Fibroblast of the conjunctiva (primary cell): ENCODE measurements at places on chromosomes 7 and 10.

DNA sequence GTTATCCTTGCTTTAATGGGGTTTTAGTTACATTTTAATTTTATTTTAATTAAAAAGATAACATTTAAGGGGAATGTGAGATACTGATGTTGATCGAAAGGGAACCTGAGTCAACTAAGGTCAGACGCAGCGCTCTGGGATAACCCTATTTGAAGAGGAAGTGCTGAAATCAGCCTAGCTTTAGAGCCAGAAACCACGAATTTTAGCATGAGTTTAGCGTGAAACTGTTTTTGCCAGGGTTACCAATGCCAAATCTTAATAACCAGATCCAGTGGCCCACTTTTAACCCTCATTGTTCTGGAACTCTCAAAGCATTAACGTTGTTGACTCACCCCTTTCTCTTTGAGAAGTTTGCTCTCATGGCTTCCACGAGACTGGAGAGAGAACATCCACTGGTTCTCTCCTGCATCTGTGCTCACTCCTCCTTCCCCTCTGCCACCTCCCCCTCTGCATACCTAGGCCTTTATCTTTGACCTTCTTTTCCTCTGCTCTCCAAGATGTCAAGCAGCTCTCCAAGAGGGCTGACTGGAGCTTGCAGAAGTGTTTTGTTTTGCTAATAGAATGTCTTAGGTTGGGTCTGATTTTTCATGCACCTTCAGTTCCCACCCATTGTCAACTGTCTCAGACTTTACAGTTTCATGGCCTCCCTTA, 198.3 kb upstream of the CELF2 start:
- DNase-seq = no peak

- DNase-seq = no peak
These were observed 12.0 kb upstream of the TMEM213 start for GRCh38 chr7:138785587-138786437.

DNA sequence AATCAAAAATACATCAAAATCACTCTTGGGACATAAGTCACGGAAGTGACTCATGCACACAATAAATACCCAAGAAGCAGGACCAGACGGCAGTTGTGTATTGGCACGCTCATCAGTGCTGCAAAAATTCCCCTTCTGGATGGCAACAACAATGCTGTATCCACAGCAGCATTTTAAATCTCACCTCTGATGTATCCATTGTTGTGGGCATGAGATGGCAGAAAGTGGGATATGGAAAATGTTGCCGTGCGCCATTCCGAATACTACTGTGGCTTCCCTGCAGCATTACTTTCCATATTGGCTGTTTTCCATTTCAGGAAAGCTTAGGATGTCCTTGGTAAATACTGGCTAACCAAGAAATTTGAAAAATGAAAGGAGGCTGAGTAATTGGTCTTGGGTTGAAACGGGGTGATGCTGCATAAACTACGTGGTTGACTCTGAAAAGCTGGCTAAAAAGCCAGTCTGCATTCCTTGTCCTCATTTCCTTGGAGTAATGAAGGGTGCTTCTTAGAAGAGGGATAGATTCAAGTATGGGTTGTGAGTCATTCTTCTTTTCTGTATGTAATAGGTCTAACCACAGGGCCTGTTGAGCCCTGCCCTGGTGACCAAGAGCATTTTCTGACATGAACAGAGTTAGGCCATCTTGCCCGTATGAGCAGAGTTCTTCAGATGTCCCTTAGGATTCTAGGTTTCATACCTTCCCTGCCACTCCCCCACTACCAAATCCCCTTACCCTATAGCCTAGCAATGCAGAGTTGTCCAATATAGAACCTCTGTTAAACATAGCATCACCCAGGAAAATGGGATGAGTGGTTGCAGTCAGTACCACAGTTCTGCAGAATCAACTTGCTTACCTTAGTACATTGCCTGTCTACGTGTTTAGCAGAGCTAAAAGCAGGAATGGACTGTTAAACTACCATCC, 36.3 kb upstream of the TOMM7 start:
- peak; percentile 80 for DNase-seq

- DNase-seq = no peak
These were observed 59.3 kb upstream of the ECHDC3 start for GRCh38 chr10:11682851-11683250.

- DNase-seq = peak; percentile 9
These were observed 40.7 kb downstream of the ANK3 start for GRCh38 chr10:60348982-60349381.
